ENCODE measurements at places on chromosomes 5 and 9.

- DNase-seq, result no peak
Observed at GRCh38 chr5:108820983-108821382, 73.3 kb downstream of the FER start.

DNA sequence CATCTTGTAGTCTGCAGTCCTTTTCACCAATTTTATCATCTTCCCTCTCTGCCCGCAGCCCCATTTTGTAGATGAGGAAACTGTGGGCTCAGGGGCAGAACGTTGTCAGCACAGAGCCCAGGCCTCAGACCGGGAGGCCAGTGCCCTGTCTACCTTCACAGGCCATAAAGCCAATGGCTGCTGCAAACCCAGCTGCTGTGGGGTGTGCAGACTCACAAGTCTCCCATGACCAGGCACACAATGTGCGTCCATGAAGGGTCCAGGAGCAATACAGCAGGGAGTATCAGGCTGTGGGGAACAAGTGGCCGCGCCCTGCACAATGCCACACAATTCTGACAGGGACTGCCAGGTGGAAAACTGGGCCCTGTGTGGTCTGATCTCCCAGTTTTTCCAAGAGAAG is 71.0 kb downstream of the COL23A1 start:
- DNase-seq, result no peak

DNA sequence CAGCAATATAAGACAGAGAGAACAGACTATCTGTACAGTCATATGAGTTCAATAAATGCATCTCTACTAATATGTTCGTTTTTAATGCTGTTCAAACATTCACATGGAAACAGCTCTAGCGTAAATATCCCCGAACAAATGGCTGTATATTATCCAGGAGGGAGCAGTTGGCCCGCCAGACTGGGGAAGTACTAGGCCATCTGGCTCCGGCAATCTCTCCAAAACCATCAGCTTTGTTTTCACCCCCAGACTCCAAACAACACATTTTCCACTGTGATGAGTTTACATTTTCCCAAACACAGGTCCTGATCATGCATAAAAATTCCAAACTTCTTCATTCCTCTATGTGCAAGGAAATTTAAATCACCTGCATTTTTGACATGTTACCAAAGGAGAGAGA is 8.7 kb downstream of the EBF1 start:
- no peak for DNase-seq

DNA sequence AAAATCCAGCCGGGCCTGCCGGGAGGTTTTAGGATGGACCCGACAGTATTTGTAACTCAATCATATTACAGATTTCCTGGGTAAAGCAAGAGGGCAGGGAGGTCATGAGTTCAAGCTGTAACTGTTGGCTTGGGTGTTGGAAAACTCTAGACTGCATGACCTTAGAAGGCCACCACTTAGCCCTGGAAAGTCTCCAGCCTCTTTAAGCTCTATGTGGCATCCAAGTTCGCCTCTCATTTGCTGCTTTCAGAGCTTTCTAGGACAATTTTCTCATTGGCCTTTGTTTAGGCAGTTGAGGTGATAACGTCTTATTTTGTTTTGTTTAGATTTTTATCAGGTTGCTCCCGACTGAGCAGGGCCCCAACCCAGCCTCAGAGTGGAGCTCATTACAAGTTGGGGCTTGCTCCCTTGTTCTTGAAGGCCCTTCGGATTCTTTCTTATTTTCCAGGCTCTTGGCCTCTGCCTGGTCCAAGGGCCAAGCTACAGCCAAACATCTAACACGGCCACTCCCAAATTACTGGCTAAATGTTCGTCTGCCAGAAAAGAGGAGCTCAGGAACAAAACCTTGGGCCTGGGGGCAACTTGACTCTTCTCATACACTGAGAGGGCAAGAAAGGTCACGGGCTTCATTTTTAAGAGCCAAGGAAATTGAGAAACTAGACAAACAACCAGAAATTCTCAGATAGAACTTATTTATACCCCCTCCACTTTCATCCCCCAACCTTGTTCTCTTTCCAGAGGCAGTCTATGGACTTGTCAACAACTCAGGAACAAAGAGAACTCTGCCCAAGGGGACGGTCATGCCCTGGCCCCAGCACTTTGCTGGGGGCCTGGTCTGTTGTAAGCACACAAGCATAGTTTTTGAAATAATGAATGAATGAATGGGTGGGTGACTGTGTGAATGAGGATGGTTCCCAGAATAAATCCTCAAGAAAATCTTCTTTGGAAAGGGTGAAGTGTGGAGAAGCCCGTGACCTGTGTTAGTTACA is 526.9 kb downstream of the BNC2 start:
- DNase-seq, result peak; percentile 9

DNA sequence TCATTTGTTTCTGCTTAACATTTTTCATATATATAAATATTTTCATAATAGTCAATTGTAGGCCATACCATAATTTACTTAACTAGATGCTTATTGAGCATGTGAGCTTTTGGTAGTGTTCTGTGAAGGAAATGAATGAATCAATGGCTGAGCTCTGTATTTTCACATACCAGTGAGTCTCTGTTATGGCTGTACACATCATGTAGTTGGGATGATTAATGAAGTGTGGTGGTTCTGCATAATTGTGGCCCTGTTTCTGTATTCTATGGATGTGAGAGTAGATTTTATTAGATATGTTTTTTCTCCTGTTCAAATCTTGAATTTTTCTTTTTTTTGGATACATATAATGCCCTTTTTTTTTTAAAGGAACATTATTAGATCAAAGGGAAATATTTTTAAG is 56.2 kb downstream of the CTNNA1 start:
- DNase-seq, result peak; percentile 63

DNA sequence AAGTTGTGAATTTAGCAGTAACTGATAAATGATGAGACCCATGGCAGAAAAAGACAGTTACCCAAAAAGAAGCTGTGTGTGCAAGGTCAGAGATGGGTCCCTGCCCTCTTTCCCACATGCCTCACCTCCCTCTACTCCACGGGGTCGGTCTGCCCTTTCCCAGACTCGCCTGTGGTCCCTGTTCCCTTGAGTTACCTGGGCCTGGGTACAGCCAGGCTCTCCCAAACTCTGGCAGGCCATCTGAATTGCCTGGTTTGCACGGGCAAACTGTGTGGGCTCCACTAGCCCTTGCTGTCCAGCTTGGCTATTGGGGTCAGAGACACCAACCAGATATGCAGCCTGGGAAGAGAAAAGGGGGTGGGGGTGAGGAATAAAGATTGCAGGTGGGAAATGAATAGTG is 18.4 kb upstream of the TPM2 start:
- no peak for DNase-seq

- DNase-seq, result peak; percentile 8
Observed at GRCh38 chr9:131923766-131924165, 155.9 kb downstream of the MED27 start.

GRCh38 chr5:66472010-66472409 is 124.2 kb upstream of the MAST4 start:
- no peak for DNase-seq

GRCh38 chr9:5310851-5311250 is 6.3 kb upstream of the RLN2 start:
- DNase-seq, result no peak

DNA sequence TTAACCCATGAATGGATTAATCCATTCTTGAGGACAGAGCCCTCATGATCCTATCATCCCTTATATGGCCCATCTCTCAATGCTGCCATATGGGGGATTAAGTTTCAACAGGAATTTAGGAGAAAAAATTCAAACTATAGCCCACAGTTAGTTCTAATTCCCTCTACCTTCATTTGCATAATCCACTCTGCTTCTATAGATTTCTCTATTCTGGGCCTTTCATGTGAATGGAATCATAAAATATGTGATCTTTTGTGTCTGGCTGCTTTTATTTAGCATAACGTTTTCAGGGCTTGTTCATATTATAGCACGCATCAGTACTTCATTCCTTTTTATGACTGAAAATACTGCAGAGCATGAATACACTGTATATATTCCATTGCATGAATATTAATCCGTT is 55.4 kb downstream of the CTSL start:
- DNase-seq, result no peak

DNA sequence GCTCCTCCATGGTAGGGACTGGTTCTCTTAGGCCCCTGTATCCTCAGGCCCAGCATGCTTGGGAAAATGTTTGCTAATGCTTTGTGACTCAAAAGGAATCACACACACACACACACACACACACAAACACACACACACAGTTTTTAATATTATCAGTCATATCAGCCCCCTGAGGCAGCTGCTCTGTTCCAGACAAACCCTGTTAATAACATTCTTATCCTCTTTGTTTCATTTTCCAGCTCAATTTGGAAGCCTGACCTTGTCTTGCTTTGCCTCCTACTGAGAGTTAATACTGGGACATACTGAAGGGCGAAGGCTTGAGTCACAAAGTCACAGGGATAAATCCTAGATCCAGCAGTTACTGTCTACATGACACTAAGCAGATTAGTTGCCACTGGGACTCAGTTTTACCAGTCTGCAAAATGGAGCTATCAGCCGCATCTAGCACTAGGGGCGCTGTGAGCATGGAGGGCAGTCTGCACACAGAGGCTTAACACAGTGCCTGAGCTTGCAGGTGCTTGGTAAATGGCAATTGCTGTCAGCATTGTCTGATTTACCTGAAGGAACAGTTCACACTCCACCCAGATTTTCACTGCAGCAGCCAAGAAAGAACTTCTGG is 37.1 kb upstream of the KCNMB1 start:
- no peak for DNase-seq

- DNase-seq, result no peak
Observed at GRCh38 chr9:108800632-108801099, 55.1 kb downstream of the ACTL7B start.

Data from GM23248 (cell line).